Esophagus mucosa (tissue), 1 donor: ENCODE measurements at places on chromosomes 4 and X. TPM values are rescaled to one million over a fixed set of nuclear protein-coding genes. Genes with fewer than 3 reads are reported as not detected.

SNX25 gene
- total RNA-seq: 7.4 TPM

DCUN1D4 gene
- 19.2 TPM for total RNA-seq

SORBS2 gene
- 9.3 TPM for total RNA-seq

SSX7 gene
- total RNA-seq: not detected

FGFBP1 gene
- 402 TPM for total RNA-seq

TEX13C gene
- total RNA-seq: not detected

TEC gene
- total RNA-seq: 6.3 TPM

NAP1L3 gene
- 0.08 TPM for total RNA-seq

DNA sequence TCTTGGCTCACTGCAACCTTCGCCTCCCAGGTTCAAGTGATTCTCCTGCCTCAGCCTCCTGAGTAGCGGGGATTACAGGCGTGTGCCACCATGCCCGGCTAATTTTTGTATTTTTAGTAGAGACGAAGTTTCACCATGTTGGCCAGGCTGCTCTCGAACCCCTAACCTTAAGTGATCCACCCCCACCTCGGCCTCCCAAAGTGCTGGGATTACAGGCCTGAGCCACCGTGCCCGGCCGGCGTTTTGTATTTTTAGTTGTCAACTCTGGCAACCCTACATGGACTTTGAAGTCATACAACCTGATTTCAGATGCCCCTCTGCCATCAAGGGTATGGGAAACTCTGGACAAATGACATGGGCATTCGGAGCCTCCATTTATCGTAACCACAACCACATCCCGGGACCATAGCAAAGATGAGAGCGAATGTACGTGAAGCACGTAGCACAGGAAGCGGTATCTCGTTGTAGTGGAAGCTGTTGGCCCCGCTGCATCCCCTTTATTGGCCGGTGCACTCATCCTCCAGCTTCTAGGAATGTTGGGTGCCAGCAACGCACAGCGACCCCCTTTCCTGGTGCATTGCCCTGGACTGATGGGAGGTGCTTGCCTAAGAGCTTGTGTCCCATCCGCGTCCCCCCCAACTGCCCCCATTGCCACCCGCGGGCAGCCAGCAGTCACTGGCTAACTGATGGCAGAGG is 109.2 kb downstream of the PHKA2 start:
- ATAC-seq: no peak

- no peak for ATAC-seq
Observed at GRCh38 chr4:127509155-127509554, 123.6 kb upstream of the INTU start.

GRCh38 chrX:37922928-37923327 is 75.6 kb upstream of the DYNLT3 start:
- ATAC-seq: no peak

DNA sequence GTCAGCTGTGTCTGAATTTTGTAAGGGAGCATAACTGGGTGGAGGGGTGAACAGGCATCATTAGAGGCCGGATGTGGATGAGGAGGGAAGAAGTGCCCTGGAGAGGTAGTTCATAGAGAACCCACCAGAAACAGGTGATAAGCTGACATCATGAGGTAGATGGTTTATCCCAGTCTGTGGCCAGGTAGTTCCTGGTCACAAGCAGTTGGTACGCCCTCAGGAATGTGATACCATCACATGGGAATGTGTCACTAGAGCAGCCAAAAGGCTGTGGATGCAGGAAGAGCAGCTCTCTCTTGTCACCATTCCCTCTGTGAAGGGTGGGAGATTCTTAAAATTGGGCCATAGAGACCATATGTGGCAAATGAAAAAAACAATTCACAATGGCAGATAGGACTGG is 21.9 kb downstream of the MSN start:
- ATAC-seq: peak; percentile 35

GRCh38 chr4:152535360-152535902 is 461 bp downstream of the FBXW7 start:
- ATAC-seq: no peak

DNA sequence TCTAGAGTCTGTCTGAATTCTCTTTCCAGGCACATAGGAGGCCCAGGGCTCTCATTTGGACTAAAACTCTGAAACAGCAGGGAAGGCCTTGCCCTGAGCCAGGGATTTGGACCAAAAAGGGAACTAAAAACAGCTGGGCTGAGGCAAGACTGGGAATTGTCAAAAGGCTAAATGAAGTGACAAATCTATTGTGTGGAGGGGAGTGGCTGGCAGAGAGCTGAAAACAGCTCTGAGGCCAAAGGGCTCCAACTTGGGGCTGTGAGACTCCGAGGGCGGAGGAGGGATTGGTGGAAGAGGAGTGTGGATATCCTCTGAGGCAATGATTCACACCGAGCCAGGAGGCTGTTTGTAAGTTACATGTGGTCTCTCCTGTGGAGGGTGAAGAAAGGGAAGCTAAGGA is 63.2 kb downstream of the PHEX start:
- ATAC-seq: no peak

DNA sequence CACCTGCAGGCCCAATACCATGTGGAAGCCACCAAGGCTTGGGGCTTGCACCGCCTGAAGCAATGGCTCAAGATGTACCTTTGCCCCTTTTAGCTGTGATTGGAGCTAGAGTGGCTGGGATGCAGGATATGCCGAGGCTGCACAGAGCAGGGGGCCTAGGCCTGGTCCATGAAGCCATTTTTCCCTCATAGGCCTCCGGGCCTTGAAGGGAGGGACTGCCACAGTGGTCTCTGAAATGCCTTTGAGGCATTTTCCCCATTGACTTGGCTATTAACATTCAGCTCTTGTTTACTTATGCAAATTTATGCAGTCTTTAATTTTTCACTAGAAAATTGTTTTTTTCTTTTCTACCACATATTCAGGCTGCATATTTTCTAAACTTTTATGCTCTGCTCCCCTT is 203.2 kb upstream of the HHIP start:
- ATAC-seq: no peak
